ENCODE measurements at places on chromosomes 2 and 18.

- DNase-seq: no peak
These were observed 320.2 kb downstream of the KCNS3 start for GRCh38 chr2:18198677-18199076.

GRCh38 chr2:176490061-176490861, 221.0 kb downstream of the MTX2 start:
- DNase-seq: peak; percentile 51

GRCh38 chr2:220653776-220654175, 918.3 kb downstream of the EPHA4 start:
- DNase-seq: no peak

- DNase-seq: peak; percentile 4
These were observed 375.3 kb upstream of the KLHL29 start for GRCh38 chr2:23009545-23010149.

GRCh38 chr2:2633017-2633416, 301.9 kb upstream of the MYT1L start:
- no peak for DNase-seq

GRCh38 chr2:144379851-144380311, 140.0 kb downstream of the ZEB2 start:
- no peak for DNase-seq

- DNase-seq: no peak
These were observed 129.8 kb downstream of the METTL4 start for GRCh38 chr18:2441544-2441943.

DNA sequence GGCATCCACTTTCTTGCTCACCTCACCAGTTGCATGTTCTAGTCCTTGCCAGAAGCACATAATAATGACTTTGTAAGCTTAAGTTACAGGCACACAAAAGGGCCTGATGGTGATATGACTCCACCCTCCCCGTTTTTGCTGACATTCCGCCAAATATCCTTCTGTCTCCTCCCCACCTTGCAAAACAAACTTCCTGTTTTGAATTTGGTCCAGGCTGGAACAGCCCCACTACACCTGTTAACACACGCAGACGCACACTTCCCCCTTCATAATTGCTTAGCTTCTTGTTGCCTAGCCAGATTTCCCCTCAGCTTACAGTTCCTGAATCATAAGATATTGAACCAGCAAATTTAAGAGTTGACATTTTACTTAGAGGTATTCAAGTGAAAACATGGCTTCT, at the start of gene MGAT5:
MGAT5 (plus strand) TSS at position 269 of the 400 bp plus-strand sequence. CDS start 332 bp downstream, outside the sequence.
- DNase-seq: no peak

DNA sequence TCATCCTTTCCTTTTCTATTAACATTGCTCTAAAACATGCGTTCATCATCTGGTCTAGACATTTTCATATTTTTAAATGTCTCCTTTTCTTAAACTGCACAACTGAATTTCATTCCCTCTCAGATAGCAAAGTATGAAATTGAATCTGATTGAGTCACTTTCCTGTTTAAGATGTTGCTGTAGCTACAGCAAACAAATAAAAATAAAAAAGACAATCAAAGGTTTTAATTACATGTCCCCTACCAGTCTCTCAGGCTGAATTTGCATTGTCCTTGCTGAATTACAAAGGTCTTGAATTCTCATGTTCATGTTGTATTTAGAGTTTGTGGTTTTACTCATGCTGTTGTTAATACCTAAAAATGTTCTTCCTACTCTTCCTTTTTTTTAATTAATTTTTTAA, 537.9 kb upstream of the LRATD1 start:
- no peak for DNase-seq

DNA sequence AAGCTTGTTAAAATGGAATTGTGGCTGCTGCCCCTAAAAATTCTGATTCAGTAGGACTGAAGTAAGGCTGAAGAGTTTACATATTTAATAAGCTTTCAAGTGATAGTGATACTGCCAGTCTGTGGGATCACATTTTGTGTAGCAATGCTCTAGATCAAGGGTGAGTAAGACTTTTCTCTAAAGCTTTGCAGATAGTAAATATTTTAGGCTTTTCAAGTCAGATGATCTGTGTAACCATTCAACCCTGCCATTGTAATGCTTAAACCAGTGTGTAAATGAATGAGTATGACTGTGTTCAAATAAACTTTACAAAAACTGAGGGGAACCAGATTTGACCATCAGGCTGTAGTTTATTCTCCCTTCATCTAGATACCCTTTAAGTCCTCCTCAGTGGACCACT, 92.7 kb downstream of the PIK3C3 start:
- peak; percentile 59 for DNase-seq

GRCh38 chr2:233208382-233209116, 42.9 kb upstream of the ATG16L1 start:
- no peak for DNase-seq

- peak; percentile 21 for DNase-seq
These were observed 144.6 kb upstream of the SETBP1 start for GRCh38 chr18:44536046-44536445.

DNA sequence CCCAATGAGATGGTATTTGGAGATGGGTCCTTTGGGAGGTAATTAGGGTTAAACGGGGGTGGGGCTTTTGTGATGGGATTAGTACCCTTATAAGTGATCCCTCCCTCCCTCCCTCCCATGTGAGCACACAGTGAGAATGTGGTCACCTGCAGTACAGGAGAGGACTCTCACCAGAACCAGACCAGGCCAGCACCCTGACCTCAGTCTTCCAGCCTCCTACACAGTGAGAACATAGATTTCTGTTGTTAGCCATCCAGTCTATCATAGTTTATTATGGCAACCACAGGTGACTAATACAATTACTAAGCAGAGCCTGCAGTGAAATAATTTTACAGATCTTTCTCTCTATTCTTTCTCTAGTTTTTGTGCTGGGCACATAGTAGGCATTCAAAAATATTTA, 137.7 kb upstream of the PKDCC start:
- DNase-seq: no peak

DNA sequence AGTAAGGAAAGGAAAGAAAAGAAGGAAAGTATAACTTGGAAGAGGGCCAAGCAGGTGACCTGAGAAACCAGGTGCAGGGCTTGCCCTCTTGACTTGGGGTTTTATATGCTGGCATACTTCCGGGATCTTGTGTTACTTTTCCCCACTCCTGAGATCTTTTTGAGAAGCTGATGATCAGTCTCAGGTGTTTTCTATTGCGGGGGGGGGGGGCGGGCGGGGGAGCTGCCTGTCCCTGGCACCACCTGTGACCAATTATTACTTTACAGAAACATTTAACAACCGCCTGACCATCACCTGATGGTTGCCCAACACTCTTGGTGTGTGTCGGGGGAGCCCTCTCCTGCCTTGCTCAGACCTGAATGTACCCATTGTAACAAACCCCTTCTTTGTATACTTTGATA, 6.9 kb upstream of the CASP10 start:
- no peak for DNase-seq

- DNase-seq: no peak
These were observed 22.8 kb upstream of the DLX1 start for GRCh38 chr2:172062402-172063004.
